Esophagus squamous epithelium (tissue), 5 donors: ENCODE measurements at places on chromosomes 5 and 9. TPM values are rescaled to one million over a fixed set of nuclear protein-coding genes. Genes with fewer than 3 reads are reported as not detected.

Gene SLC45A2
- total RNA-seq, result not detected

Gene SLC36A3
- not detected for total RNA-seq

Gene MOB3B
- total RNA-seq, result 2.2 TPM

Gene SPINK7
- 137 TPM for total RNA-seq

Gene POU5F2
- 0.73 TPM for total RNA-seq

Gene TXNDC8
- total RNA-seq, result not detected

Gene TRIM32
- total RNA-seq, result 7.4 TPM

Gene PFN3
- total RNA-seq, result not detected

Gene DBN1
- 11.9 TPM for total RNA-seq

DNA sequence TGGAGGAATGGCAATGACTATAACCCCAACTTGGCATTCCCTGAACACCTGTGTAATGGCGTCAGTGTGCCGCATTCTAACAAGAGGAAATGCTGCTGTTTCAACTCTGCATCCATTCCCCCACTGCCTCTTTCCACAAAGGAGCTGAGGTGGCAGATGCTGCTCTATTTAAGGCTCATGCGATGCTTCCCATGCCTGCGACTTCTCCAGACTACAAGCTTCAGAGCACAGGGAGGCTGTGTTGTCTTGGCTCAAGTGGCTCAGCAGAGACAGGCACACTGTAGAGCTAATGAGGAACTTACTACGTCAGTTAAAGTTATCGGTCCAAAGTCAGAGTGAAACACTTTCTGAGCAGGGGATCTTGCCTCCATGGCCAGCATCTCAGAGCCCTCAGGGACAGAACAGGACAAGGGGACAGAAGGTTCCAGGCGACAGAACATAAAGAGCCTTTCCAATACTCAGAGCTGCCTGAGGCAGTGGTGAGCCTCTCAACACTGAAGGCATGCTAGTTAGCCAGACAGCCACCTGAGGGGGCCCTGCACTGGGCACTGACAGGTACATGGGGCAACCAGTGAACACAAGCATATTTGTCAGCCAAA, 21.8 kb downstream of the TNIP1 start:
- no peak overlapping the region for H3K4me3 ChIP-seq
- peaks cover 26% of the 10 kb centered on the region for H3K4me1 ChIP-seq
- H3K36me3 ChIP-seq, result peaks cover 100% of the 10 kb centered on the region
- no peak for DNase-seq

DNA sequence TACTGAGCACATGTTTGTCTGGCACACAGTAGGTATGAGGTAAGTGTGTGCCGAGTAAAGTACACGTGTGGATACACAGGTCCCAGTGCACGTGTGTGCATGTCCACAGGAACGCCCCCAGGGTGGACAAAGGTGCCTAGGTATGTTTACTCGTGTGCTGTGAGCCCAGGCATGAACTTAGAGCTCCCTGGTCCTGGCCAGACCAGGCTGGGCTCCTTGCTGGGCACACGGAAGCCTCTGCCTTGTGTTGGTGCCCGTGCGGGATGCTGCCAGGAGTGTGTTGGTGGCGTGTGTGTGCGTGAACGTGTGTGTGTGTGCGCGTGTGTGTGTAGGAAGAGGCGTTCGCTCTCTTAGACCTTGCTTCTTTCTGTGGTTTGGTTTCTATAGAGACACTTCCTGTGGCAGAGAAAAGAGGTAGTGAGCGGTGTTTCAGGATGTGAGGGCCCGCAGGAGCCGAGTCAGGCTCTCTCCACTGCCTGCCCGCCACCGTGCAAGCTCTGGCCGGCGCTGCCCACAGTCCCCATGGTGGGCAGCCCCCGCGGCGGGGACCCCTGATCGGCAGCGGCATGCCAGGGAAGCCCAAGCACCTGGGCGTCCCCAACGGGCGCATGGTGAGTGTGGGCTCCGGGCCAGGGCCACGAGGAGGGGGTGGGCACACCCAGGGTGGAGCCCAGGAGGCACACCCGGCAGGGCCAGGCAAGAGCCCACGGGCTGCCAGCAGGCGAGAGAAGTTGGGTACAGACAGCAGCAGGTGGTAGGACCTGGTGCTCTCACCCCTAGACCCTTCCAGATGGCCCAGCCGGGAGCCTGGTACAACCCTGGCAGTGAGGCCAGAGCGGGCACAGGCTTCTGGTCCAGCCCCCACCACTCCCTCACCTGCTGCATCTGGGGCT, at the start of gene RGS14:
Gene RGS14 (plus strand): TSS at position 466 of the 893 bp plus-strand sequence. CDS start 101 bp downstream, at position 567.
- peak within 1 kb of the TSS; percentile 73 for H3K27ac ChIP-seq
- H3K36me3 ChIP-seq, result no peaks in the 10 kb centered on the region
- no peaks in the 10 kb centered on the region for H3K27me3 ChIP-seq
- H3K4me3 ChIP-seq, result peak within 1 kb of the TSS; percentile 34
- no peak for DNase-seq

- no peak overlapping the region for H3K27ac ChIP-seq
- H3K36me3 ChIP-seq, result peaks cover 32% of the 10 kb centered on the region
- DNase-seq, result no peak
- no peak overlapping the region for H3K4me3 ChIP-seq
- H3K27me3 ChIP-seq, result no peaks in the 10 kb centered on the region
- H3K4me1 ChIP-seq, result no peaks in the 10 kb centered on the region
These were observed 6.8 kb upstream of the FCHSD1 start for GRCh38 chr5:141657937-141658545.

GRCh38 chr5:41416336-41416735, 94.1 kb downstream of the PLCXD3 start:
- H3K27me3 ChIP-seq, result no peaks in the 10 kb centered on the region
- H3K4me1 ChIP-seq, result no peaks in the 10 kb centered on the region
- no peak for DNase-seq
- H3K36me3 ChIP-seq, result no peaks in the 10 kb centered on the region

DNA sequence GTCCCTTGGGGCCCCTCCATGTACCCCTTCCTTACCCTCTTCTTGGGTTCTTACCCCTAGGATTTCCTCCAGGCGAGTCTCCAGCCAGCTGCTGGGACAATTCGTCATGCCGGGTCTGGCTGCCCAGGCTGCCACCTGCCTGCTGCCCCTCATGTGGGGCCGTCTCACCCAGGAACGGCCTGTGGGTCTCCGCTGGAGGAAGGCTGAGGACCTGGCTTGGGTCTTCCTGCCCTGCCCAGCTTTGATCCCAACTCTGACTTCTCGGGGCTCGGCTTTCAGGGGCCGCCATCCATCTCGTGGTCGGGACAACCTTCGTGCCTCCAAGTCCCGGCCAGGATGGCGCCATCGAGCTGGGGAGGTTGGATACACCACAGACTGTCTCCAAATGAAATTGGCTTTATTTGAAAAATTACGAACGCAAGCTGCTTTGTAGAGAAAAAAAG, 38.1 kb downstream of the HMCN2 start:
- no peaks in the 10 kb centered on the region for H3K36me3 ChIP-seq
- H3K27ac ChIP-seq, result peak overlapping the region; percentile 83
- H3K4me1 ChIP-seq, result peaks cover 29% of the 10 kb centered on the region
- no peak for DNase-seq
- no peak overlapping the region for H3K4me3 ChIP-seq

DNA sequence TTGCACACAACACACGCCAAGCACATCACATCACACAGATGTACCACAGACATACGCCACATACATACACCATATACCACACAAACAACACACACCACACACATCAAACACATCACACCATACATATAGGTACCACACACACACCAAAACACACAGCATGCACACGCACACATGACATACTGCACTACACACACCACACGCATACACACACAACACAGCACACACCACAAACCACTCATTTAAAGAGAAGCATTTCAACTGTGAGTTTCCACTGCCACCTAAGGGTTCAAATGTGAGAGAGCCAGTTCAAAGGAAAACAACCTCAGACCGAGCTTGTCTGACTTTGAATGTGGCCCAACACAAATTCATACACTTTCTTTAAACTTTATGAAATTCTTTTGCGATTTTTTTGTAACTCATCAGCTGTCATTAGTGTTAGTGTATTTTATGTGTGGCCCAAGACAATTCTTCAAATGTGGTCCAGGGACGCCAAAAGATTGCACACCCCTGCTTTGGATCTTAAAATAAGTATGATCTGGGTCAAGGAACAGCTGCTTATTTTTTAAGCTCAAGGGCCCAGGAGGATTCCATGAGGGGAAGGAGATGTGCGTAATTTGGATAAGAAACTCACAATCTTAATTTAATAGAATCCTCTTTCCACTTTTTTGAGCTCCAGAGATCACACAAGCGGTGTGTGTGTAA, 494.6 kb downstream of the GADD45G start:
- no peak overlapping the region for H3K27ac ChIP-seq
- no peak overlapping the region for H3K4me3 ChIP-seq
- no peak for DNase-seq
- no peaks in the 10 kb centered on the region for H3K4me1 ChIP-seq

DNA sequence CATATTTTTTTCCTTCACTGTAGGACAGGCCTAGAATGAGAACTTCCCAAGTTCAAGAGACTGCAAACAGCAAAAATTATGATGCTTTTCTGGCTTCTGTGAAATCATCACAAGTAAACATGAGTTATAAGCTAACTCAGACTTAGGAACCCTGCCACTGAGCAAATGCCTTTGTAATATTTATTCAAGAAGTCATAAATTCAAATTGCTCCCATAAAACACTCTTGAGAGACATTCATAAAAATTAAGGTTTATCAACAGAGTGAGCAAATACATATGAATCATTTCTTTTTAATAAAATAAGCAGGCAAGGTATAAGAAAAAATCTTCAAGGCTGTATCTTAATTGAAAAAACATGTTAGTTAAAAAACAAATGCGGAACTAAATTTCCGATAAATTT, 124.2 kb downstream of the GNA14 start:
- no peaks in the 10 kb centered on the region for H3K36me3 ChIP-seq
- H3K27me3 ChIP-seq, result no peaks in the 10 kb centered on the region
- no peak overlapping the region for H3K27ac ChIP-seq

GRCh38 chr5:177440211-177440989, 6.2 kb upstream of the PRR7 start:
- peaks cover 64% of the 10 kb centered on the region for H3K36me3 ChIP-seq
- no peaks in the 10 kb centered on the region for H3K4me1 ChIP-seq
- H3K27me3 ChIP-seq, result no peaks in the 10 kb centered on the region
- no peak for DNase-seq
- no peak overlapping the region for H3K4me3 ChIP-seq
- H3K27ac ChIP-seq, result no peak overlapping the region

DNA sequence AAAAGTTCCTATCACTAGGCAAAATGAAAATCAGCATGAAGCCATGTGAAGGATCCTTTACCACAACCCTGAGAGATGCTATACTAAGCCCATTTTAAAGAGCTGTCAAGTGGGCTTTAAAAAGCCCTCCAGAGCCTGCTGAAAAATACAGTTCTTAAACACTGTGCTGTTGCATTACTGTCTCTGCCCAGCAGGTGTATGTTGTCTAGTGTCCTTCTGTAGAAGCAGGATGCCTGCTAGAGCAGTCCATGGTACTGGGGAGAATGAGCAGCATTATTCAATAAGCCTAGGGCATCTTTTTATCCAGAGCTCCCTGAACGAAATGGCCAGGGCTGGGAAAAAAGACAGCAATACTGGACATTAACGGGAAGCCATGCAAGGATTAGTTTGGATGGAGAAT, 126.2 kb upstream of the PLCXD3 start:
- no peaks in the 10 kb centered on the region for H3K27me3 ChIP-seq
- no peaks in the 10 kb centered on the region for H3K36me3 ChIP-seq
- no peak overlapping the region for H3K27ac ChIP-seq

DNA sequence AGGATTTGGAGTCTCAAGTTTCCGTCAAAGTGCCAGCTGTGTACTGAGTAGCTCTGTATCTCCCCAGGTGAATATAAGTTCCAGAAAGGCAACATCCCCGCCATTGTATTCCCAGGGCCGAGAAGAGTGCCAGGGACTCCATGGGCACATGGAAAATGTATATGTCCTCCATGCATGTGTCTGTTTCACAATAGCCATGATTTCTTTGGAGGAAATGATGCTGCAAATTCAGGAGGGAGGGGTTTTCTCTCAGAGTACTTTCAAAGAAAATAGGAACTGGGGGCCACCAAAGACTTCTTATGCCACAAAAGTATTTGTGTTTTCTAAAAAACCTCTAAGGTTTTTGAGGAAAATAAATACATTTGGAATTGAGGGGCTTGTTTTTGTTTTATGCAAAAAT, 524.6 kb downstream of the BNC2 start:
- H3K36me3 ChIP-seq, result no peaks in the 10 kb centered on the region
- peaks cover 14% of the 10 kb centered on the region for H3K4me1 ChIP-seq
- H3K27me3 ChIP-seq, result peaks cover 82% of the 10 kb centered on the region
- DNase-seq, result no peak
- H3K4me3 ChIP-seq, result no peak overlapping the region

- H3K4me1 ChIP-seq, result no peaks in the 10 kb centered on the region
- no peaks in the 10 kb centered on the region for H3K36me3 ChIP-seq
- no peak for DNase-seq
- H3K27me3 ChIP-seq, result no peaks in the 10 kb centered on the region
- H3K27ac ChIP-seq, result peak overlapping the region; percentile 16
These were observed 52.6 kb upstream of the FANCC start for GRCh38 chr9:95370064-95370463.

DNA sequence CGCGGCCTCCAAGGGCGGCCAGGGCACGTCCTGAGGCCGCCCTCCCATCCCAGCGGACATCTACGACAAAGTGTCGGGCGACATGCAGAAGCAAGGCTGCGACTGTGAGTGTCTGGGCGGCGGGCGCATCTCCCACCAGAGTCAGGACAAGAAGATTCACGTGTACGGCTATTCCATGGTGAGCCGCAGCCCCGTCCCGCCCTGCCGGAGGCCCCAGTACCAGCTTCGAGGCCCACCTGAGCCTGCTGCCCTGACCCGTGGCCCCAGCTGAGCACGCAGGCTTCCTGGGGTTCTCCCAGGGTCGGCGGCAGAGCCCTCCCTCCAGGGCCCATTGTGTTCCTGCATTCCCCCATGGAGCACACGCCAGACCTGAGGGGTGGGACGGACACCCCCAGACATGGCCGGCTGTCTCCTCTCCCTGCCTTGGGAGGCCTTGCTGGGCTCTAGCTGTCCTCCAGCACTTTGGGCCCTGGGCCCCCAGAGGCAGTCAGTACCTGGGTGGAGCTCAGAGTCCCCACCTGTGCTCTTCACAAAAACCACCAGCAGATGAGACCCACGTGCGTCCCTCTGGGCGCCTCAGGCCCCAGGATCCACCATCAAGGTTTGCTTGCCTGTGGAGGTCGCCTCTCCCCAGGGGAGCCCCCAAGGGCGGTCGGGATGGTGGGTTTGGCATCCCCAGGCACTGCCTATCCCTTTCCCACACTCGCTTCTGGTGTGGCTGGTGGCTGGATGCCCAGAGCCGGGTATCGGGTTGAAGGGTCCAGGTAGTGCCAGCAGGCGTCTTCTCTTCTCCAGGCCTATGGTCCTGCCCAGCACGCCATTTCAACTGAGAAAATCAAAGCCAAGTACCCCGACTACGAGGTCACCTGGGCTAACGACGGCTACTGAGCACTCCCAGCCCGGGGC, 1.0 kb downstream of the PHPT1 start:
- H3K36me3 ChIP-seq, result peaks cover 5% of the 10 kb centered on the region
- peak overlapping the region; percentile 54 for H3K4me3 ChIP-seq
- no peak for DNase-seq
- peaks cover 30% of the 10 kb centered on the region for H3K27me3 ChIP-seq

- no peak overlapping the region for H3K27ac ChIP-seq
- no peaks in the 10 kb centered on the region for H3K27me3 ChIP-seq
- no peak overlapping the region for H3K4me3 ChIP-seq
- H3K4me1 ChIP-seq, result peaks cover 6% of the 10 kb centered on the region
- DNase-seq, result no peak
These were observed 7.6 kb downstream of the TTC16 start for GRCh38 chr9:127723444-127723843.
